ENCODE measurements at places on chromosomes 2 and 18. TPM values are rescaled to one million over a fixed set of nuclear protein-coding genes. Genes with fewer than 3 reads are reported as not detected.

Gene FOSL2
- total RNA-seq: 85.7 TPM

Gene PLCL1
- 4.1 TPM for total RNA-seq

Gene GPR35
- total RNA-seq: 20.4 TPM

Gene TLX2
- total RNA-seq: not detected

Gene RESP18
- total RNA-seq: not detected

Gene C2orf92
- total RNA-seq: 24.9 TPM

Gene ITPRIPL1
- total RNA-seq: 3.4 TPM

Gene AKAIN1
- total RNA-seq: not detected

Gene PROKR1
- total RNA-seq: not detected

Gene CD8B2
- not detected for total RNA-seq

Gene NOL4
- total RNA-seq: 0.64 TPM

Gene ASB18
- total RNA-seq: not detected

Gene CCBE1
- 0.25 TPM for total RNA-seq

Gene TEX44
- total RNA-seq: not detected

Gene SERPINB7
- total RNA-seq: not detected

Gene EPB41L3
- total RNA-seq: 48.4 TPM

Gene SPAG16
- total RNA-seq: 9.8 TPM

Gene RNU2-63P
- 3.5 TPM for total RNA-seq

Gene BOLL
- total RNA-seq: not detected

Gene GCG
- total RNA-seq: not detected
